ENCODE measurements at places on chromosomes 4 and X.
A peak's percentile ranks its signal among the peaks of the same experiment; 100 is the strongest.

- no peak for DNase-seq
Measured at GRCh38 chr4:87654487-87655044, 4.5 kb downstream of the DMP1 start.

GRCh38 chr4:113811359-113811758 is 49.8 kb upstream of the CAMK2D start:
- DNase-seq: no peak

- DNase-seq: no peak
Measured at GRCh38 chrX:19955306-19955705, 35.6 kb downstream of the BCLAF3 start.

- no peak for DNase-seq
Measured at GRCh38 chrX:134932528-134933217, 58.1 kb upstream of the SMIM10 start.

DNA sequence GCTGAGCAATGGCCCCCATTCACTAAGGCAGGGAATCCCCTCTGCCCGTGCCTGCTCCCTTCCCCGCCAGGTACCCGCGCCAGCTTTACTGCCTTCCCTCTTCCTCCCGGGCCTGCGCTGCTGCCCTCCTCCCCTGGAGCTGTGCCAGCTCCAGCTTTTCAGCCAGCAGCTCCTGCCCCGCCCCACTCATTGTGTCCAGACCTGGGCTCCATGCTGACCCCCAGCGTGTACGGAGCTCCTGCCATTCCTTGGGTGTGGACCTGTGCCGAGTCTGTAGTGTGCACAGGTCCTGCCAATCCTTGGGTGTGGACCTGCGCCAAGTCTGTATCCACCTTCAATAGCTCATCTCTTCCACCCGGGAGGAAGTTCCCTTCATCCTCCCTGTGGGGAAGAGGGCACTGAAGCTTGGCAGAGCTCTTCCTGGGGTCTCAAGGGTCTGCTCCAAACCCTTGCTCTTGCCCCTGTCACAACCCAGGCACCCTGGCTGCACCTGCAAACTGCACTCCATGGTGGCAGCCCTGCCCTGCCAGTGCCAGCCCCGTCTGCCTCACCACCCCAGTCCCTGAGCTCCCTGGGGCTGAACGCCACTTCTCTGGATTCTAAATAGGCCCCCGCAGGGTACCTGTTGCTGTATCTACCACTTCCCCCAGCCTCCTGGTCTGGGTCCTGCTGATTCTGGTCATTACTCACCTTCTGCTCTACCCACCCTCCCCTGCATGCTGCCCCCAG is 63.9 kb downstream of the TRMT44 start:
- no peak for DNase-seq

DNA sequence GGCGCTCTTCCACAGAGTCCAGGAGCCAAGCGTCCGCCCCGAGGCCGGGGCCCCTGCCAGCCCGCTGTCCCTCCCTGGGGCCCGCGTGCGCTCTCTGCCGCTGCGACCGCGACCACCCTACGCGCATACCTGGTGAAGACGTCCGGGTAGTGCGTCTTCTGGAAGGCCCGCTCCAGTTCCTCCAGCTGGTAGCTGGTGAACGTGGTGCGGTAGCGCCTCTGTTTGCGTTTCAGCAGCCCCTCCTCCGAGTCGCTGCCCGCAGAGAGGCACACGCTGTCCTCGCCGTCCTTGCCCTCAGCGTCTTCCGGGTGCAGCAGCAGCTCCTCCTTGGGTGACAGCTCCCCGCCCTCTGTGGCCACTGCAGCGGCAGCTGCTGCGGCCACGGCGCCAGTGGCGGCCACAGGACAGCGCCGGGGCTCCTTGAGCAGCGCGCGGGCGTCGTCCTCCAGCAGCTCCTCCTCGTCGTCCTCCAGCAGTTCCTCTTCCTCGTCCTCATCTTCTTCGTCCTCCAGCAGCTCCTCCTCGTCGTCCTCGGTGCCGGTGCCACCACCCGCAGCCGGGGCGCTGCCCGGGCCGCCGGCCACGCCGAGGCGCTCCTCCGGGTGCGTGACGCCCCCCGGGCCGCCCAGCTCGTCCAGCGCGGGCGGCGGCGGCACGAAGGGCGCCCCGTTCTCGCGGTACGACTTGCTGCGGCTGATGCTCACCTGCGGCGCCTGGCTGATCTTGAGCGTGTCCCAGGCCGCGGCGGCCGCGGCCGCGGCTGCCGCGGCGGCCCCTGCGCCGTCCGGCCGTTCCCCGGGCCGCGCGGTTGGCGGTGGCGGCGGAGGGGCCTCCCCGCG is 2.8 kb downstream of the ARX start:
- DNase-seq: peak; percentile 56

DNA sequence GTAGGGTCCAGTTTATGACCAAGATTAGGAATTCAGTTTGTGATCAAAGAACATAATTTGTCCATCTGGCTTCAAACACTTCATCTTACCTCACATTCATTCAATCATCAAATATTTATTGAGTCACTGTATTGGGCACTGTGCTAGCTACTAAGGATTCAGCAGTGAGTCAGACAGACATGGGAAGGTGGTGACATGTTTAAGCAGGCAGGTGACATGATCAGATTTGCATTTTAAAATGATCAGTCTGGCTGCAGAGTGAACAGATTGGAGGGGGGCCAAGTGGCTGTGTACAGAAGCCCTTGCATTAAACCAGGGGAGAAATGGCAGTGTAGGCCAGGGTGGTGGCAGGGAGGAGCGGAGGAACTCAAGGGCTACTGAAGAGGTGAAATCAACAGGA is 25.1 kb upstream of the APLN start:
- no peak for DNase-seq

GRCh38 chrX:115571712-115572111 is 10.7 kb downstream of the PLS3 start:
- DNase-seq: no peak

GRCh38 chrX:22135994-22136684 is 104.0 kb downstream of the PHEX start:
- peak; percentile 52 for DNase-seq

DNA sequence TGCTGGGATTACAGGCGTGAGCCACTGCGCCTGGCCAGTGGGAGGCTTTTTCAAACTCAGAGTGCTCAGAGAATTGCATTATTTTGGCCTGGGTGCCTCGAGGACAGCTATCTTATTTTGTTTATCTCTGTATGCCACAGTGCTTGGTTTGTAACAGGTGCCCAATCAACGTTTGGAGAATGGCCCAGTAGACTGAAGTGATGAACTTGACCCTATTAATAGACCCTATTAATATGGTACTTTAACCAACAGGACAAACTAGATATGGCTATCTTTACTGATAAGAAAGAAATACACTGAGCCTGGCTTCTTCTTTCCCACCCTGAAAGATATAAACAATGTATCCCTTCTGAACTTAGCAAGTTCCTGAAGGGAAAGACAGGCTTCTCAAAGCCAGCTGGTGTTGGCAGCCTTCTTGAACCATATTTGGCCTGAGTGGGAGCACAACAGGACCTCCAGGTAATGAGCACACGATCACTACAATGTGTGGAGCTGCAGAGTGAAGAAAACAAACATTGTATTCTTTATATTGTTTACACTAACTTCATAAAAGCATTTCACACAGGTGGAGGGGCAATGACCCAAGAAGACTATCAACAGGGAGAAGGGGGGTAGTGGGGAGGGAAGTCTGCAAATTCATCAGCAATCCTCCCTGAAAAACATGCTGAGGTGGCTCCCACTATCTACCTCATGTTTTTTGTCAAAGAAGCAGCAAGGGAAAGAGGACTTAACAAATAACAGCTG is 41.7 kb downstream of the PRPS1 start:
- no peak for DNase-seq

GRCh38 chrX:150361070-150361776 is 1.9 kb upstream of the MAMLD1 start:
- DNase-seq: peak; percentile 37

DNA sequence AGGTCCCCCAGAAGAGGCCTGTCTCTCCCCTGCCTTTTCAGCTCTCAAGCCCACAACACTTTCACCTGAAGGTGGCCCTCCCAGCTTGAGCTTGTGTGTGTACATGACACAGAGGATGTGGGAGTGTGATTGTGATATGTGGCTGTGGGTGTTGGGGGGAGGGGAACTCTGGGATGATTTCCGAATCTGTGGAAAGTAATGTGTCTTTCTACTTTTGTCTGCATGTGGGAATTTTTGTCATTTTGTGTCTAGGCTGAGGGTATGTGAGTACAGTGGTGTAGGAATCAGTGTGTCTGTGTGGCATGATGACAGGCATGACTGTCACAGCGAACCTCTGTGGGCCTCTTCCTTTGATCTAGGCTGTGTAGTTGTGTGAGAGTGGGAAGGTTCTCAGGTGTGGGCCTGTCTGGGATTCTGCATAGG is 6.4 kb downstream of the SYP start:
- no peak for DNase-seq

DNA sequence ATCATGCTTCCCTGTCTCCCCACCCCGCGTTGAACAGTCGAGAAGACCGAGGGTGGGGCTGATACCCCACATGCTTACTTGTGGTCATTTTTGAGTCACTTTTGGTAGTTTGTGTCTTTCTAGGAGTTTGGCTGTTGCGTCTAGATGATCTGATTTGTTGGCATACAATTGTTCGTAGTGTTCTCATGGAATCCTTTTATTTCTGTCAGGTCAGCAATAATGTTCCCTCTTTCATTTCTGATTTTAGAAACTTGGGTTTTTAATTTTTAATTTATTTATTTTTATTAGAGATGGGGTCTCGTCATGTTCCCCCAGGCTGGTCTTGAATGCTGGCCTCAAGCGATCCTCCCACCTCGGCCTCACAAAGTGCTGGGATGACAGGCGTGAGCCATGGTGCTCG is 30.9 kb downstream of the SH3TC1 start:
- no peak for DNase-seq

GRCh38 chr4:142473218-142473959 is 372.7 kb downstream of the INPP4B start:
- DNase-seq: no peak

DNA sequence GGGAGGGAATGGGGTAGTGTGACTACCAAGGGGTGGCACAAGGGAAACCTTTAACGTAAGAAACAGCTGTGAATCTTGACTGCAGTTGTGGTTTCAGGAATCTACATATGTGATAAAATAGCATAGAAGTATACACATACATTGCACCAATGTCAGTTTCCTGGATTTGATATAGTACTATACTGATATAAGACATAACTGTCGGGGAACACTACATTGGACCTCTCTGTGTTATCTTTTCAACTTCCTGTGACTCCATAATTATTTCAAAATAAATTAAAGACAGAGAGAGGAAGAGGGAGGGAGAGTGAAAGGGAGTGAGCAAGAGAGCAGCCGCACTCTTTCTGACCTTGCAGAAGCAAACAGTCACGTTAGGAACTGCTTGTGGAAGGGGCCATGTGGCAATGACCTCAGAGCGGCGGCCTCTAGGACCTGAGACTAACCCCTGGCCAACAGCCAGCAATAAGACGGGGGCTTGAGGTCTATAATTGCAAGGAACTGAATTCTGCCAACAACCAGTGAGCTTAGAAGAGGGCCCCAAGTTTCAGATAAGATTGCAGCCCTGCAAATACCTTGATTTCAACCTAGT is 47.4 kb downstream of the NALF2 start:
- DNase-seq: no peak

- no peak for DNase-seq
Measured at GRCh38 chr4:81745050-81745449, 273.3 kb upstream of the RASGEF1B start.

DNA sequence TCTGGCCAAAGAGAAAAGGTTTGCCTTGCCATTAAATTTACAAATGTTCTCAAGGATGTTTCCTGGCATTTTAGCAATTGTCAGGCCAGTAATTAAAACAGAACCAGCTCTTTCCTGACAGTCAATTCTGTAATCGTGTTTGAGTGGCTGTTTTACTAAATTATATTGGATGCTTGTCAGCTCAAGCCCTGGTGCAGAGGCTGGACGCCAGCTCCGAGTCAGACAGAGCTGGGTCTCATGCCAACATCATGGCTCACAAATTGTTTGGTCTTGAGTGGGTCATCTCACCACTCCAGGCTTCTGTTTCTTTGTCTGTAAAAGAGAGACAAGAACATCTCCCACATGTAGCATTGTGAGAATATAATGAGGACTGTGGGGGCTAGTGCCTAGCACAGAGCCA is 190.3 kb upstream of the PSAPL1 start:
- no peak for DNase-seq

GRCh38 chrX:70253377-70254062 is 6.5 kb downstream of the P2RY4 start:
- no peak for DNase-seq

DNA sequence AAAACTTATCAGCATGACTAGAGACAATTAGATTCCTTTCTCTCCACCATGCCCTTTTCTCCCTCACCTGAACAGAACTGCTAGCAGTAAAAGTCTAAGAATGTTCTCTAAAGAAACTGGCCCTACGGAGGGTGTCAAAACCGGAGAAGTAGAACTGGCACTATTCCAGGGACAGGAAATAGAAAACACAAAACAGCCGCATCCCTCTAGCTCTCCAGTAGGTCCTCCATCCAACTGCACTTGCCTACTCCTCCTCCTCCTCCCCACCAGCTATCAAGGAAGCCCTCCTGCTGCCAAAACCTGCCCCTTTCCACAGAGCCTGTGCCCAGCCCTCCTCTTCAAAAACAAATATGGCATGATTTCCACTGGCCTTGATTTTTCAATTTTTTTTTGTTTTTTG is 28.4 kb downstream of the FUNDC1 start:
- no peak for DNase-seq

GRCh38 chr4:103018391-103019307 is 856 bp downstream of the SLC9B1 start:
- DNase-seq: no peak

GRCh38 chr4:41799126-41799525 is 50.6 kb upstream of the PHOX2B start:
- no peak for DNase-seq

DNA sequence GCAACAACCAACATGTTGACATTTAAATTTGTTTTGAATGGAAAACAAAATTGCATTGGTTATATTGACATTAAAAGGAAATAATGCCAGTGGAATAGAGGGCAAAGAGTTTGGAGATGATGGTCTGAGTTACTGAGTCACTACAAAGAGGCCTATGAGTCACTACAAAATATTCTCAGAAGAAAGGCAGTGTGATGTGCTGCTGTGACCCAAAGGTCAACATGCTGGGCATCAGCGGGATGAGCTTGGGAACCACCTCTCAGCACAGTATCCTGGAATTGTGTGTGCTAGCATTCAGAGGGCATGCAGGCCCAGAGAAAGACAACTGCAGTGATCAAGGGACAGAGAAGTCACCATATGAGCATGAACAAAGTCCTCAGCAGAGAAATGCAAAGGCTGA is 2.8 kb downstream of the CMC4 start:
- DNase-seq: no peak

DNA sequence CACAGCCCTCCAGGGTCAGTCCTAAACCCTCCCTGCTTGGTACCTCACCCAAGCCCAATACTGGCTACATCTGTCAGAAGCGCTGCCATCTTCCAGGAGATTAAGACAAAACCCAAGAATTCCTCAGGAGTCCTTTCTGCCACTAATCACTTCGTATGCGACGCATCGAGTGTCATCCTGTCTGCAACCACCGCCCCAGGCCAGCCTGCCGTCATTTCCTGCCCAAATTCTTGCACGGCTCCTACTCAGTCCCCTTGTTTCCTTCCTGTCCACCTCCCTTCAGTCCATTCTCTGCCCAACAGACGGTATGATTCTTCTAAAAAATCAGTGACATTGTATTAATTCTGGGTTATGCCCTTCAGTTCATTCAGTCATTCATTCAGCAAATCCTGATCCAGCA is 113.6 kb downstream of the NFKB1 start:
- DNase-seq: no peak

- no peak for DNase-seq
Measured at GRCh38 chr4:73776321-73776729, 36.0 kb downstream of the CXCL8 start.

- no peak for DNase-seq
Measured at GRCh38 chr4:122163301-122163700, 11.2 kb downstream of the BLTP1 start.

- DNase-seq: no peak
Measured at GRCh38 chr4:154985673-154986072, 204.6 kb downstream of the RBM46 start.

- no peak for DNase-seq
Measured at GRCh38 chrX:86002076-86002896, 45.1 kb downstream of the CHM start.
